ENCODE measurements at places on chromosomes 6 and 20.
A peak's percentile ranks its signal among the peaks of the same experiment; 100 is the strongest.

GRCh38 chr20:16821211-16822089 lies 73.3 kb downstream of the OTOR start:
- peak; percentile 35 for DNase-seq

GRCh38 chr6:20939161-20939775 lies 405.0 kb downstream of the CDKAL1 start:
- no peak for DNase-seq

GRCh38 chr6:15310680-15311079 lies 64.8 kb downstream of the JARID2 start:
- DNase-seq: no peak

DNA sequence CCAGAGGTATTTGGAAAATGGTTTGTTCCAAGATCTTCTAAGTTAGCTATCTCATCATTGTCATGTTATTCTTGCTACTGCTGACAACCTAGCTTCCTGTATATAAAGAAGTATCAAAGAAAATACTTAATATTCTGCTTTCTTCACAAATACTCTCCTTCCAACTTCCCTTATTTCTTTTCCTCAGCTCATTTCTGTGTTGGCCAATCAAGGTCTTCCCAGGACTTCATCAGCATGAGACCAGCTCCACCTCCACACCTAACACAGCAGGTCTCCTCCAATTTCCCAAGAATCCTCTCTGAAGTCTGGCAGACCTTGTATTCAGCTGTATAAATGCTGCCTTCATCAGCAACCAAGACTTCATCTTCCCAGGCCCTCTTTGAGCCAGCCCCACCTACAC lies 538.6 kb upstream of the JARID2 start:
- no peak for DNase-seq

DNA sequence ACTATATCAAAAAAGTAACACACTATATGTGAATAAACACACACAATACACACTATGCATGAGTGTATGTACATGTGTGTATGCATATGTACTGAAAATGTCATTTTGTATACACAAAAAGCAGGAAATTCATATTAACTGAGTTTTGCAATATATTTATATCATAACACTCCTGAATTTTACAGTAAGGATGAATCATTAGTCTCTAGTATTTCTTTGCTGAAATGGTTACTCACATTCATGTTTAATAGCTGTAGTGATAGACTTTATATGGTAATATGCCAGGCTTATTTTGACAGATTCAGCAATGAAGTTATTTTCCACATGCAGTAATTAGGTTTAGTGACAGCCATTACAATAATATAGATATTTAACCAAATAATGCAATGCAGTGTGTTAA lies 1216.2 kb upstream of the CITED2 start:
- no peak for DNase-seq
